ENCODE measurements at places on chromosomes 11 and 22.

- no peak for DNase-seq
Measured at GRCh38 chr11:8767466-8768142, 85.0 kb downstream of the RPL27A start.

- peak; percentile 80 for DNase-seq
Measured at GRCh38 chr22:23750714-23751440, at the start of gene ZNF70. Gene ZNF70, minus strand, starts transcription at chr22:23751112. Its CDS starts 5,972 bp downstream, at chr22:23745140.

GRCh38 chr11:58579192-58580129, 598 bp downstream of the ZFP91 start:
- DNase-seq: peak; percentile 87

DNA sequence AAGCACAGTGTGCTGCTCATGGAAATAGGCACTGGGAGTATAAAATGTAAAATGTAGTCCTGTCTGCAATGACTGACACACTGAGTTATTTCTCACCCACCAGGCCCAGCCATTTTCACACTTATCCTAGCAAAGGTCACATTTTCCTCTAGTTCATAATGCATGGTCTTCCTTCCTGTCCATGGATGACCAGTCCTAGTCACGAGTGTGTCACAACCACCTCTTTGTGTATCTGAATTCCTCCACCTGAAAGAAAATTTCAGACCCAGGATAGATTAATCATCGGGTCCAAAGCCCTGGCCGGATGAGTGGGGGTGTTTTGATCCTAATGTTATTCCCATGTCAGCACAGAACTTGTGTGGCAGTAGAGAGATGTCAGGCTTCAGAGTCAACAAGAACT, at the start of gene MRGPRX4:
TSS of gene MRGPRX4 (plus strand) at position 172 of the 400 bp plus-strand sequence. CDS start 420 bp downstream, outside the sequence.
- DNase-seq: no peak

GRCh38 chr11:100459811-100460210, 227.3 kb upstream of the ARHGAP42 start:
- DNase-seq: no peak

- no peak for DNase-seq
Measured at GRCh38 chr11:6636480-6636879, 17.3 kb upstream of the TPP1 start.

DNA sequence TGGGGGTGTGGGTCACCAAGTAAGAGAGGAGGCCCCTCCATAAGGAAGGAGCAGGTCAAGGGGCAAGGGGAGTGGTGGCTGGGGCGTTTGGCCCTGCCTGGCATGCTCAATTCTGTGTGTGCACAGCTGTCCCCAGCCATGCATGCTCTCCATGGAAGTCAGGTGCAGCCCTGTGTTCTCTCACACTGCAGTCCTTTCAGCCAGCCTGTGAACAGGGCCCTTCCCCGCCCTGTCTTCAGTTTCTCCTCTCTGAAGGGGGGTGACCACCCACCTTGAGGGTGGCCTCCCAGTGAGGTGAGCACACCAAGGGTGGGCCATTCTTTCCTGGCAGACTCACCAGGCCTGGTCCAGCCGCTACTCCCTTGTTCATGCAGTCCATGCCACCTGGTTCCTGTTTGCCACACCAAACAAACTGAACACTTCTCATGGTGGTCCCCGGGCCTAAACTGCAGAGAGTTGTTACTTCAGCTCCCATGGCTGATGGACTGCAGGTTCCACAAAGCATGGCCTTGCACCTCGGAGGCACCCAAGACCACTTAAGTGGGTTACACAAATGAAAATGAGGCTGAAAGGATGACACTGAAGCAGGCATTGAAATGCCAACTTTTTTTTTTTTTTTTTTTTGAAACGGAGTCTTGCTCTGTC, 1.7 kb upstream of the CHCHD10 start:
- DNase-seq: no peak

- DNase-seq: no peak
Measured at GRCh38 chr11:124465368-124465767, 19.9 kb upstream of the OR8B8 start.

DNA sequence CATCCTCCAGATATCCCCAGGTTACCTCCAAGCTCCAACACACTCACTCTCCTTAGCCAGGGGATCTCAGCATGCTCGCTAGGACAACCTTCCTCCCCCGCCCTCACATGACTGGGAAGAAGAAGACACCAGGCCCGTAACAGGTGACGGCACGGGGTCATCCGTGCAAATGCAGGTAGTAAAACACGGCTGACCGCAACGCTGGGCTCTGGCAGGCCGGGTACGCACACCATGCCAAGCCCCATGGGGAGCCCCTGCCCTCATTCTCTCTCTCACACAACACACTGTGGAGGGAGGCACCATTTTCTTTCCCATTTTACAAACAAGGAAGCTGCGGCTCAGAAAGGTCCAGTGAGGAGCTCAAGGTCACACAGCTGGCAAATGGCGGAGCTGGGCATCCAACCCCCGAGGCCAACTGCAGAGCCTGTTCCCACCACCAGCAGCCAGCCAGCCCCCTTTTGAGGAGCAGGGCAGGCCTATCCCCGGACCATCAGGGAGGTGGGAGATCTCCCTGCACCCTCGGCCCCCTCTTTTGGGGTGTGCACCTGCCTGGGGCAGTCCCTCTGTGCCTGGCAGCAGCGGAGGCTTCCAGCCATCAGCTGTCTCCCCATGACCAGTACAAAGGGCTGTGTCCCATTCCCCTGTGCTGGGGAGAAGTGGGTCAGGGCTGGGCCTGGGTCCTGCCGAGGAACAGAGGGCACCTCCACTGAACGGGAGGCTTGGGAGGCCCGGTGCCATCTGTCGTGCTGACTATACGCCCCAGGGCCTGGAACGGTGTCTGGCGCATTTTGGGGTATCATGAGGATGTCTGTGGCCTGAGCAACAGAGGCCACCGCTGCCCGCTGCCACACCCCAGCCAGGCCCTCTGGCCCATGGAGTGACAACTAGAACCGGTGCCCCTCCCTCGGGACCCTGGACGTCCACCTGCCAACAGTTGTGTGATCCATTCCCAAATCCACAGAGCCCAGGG, 280.9 kb downstream of the CTTN start:
- DNase-seq: no peak

GRCh38 chr11:113724778-113725177, 18.7 kb upstream of the TMPRSS5 start:
- DNase-seq: no peak

- no peak for DNase-seq
Measured at GRCh38 chr11:116499396-116500003, 273.3 kb downstream of the BUD13 start.

- no peak for DNase-seq
Measured at GRCh38 chr22:27825174-27825573, 23.6 kb upstream of the MN1 start.
